Activated CD4-positive, CD25-positive, alpha-beta regulatory T cell treated with anti-CD3 and anti-CD28 coated beads, Interleukin-2, amount 50 U/mL, for 72 hours (primary cell): ENCODE measurements at places on chromosomes 1 and 21.

DNA sequence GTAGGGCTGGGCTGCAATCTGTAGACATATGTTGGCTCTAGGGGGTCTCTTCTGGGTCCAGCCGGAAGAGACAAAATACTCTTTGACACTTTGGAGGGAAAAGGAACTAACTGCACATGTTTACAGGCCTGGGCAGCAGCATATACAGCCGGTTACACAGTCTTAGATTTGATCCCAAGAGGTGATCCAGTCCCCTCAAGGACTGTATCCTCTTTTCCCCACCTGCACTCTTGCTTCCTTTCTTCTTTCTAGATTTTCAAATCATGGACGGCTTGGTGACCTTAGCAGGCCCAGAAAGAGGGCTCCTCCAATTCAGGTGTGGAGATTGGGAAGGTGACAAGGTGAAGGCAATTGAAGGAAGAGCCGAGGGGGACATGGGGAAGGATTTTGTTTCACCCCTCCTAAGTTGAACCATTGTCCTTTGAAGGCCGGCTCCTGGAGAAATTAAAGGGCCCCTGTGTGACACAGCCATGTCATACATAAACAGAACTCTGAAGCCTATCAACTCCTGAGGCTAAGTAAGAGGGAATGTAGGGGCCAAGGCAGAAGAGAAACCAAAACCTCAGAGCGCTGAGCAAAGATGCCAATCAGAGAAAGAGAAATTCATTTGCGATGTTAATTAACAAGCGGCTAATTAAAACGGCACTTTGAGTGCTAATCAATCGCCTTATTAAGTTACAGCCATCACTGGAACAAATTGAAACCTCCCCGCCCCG is 5.9 kb upstream of the BARHL2 start:
- DNase-seq: no peak

GRCh38 chr1:236168716-236169429 is 26.5 kb downstream of the GPR137B start:
- no peak for DNase-seq

GRCh38 chr21:30146558-30147282 is 19.9 kb downstream of the CLDN17 start:
- no peak for DNase-seq

DNA sequence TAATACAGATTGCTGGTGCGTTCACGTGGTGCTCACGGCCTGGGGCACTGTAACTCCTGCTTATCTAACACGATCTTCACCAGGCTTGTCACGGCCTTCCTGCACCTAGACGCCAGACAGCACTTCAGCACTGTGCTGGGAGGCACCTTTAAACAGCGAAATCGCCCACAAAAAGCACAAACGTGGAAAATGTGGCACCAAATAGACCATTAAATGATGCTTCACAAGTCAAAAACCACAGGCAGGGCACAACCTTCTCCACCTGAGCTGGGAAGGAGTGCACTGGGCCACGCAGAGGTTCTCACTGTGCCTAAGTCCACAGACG is 20.0 kb downstream of the IBA57 start:
- peak; percentile 30 for DNase-seq

GRCh38 chr1:37776946-37777516 is 12.1 kb upstream of the EPHA10 start:
- no peak for DNase-seq

- no peak for DNase-seq
Measured at GRCh38 chr21:43273016-43273707, 104.4 kb downstream of the CRYAA start.

GRCh38 chr1:54545916-54546635 is 2.0 kb upstream of the ACOT11 start:
- DNase-seq: no peak

DNA sequence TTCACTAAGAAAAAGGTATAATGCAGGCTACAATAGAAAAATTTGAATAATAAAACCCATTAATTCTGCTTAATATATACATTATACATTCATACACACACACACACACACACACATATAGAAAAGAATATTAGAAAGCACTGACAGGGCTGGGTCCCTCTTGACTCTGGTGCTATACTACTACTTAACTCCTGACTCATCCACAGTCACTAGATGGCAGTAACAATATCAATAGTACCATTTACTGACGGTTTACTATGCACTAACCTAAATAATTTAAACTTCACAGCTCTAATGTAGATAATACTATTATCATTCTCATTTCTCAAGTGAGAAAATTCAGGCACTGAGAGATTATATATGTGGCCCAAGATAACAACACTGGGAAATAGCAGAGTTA is 87.5 kb downstream of the COP1 start:
- DNase-seq: no peak

GRCh38 chr1:84972377-84972987 is 24.4 kb downstream of the MCOLN2 start:
- no peak for DNase-seq

GRCh38 chr21:29159842-29160241 is 29.4 kb downstream of the MAP3K7CL start:
- no peak for DNase-seq

DNA sequence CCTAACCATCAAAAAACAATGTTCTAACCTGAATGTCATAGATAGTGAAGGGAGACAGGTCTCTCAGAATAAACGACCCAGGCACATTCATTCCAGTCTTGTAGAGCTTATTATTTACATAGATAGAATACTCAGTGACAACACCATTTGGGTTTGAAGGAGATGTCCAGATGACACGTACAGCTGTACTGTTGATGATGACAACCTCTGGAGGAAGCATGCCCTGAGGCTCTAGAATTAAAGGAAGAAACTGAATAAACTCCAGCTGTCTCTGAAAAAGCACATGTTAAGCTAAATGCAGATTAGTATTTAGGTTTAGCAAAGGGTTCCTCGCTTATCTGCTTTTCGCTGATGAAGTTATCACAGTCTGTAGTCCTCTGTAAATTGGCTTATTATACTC is 277.2 kb downstream of the KCTD3 start:
- DNase-seq: no peak

DNA sequence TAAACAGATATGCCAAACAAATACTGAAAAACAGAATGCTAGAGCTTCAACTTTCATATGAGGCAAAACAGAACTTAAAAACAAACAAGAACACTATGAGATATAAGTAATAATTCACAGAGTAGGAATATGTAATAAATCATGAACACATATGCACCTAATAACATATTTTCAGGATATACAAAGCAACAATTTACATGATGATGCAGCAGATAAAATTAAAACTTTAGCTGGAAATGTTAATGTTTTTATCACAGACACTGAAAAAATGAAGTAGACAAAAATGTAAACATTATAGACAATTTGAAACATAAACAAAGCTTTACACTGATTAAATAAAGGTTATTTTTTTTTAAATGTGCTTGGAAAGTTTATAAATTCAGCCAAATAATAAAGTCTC is 443.1 kb upstream of the NFIA start:
- DNase-seq: no peak

- peak; percentile 55 for DNase-seq
Measured at GRCh38 chr1:151945725-151946722, 36.7 kb upstream of the THEM4 start.

GRCh38 chr1:4019606-4020331 is 119.7 kb upstream of the C1orf174 start:
- DNase-seq: no peak

- DNase-seq: no peak
Measured at GRCh38 chr1:239912471-239912870, 179.2 kb upstream of the FMN2 start.

GRCh38 chr1:41100170-41100569 is 78.6 kb upstream of the SLFNL1 start:
- DNase-seq: no peak

- DNase-seq: no peak
Measured at GRCh38 chr1:25674807-25675084, 58.2 kb downstream of the MAN1C1 start.

DNA sequence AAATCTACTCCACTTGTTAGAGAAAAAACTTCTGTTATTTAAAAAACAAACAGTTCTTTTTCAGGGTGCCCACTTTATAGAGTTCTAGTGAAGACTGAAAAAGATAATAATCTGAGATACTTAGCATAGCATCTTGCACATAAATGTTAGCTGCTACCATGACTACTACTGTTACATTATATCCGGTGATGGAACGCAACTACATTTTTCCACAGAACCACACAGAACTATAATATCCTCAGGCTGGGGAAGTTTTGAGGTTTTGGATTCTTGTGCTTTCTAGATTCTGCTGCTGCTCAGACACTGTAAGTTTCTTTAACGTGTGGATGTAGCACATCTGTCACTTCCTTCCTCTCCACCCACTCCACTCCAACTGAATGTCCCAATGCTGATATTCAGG is 110.3 kb downstream of the PTPN14 start:
- DNase-seq: no peak

DNA sequence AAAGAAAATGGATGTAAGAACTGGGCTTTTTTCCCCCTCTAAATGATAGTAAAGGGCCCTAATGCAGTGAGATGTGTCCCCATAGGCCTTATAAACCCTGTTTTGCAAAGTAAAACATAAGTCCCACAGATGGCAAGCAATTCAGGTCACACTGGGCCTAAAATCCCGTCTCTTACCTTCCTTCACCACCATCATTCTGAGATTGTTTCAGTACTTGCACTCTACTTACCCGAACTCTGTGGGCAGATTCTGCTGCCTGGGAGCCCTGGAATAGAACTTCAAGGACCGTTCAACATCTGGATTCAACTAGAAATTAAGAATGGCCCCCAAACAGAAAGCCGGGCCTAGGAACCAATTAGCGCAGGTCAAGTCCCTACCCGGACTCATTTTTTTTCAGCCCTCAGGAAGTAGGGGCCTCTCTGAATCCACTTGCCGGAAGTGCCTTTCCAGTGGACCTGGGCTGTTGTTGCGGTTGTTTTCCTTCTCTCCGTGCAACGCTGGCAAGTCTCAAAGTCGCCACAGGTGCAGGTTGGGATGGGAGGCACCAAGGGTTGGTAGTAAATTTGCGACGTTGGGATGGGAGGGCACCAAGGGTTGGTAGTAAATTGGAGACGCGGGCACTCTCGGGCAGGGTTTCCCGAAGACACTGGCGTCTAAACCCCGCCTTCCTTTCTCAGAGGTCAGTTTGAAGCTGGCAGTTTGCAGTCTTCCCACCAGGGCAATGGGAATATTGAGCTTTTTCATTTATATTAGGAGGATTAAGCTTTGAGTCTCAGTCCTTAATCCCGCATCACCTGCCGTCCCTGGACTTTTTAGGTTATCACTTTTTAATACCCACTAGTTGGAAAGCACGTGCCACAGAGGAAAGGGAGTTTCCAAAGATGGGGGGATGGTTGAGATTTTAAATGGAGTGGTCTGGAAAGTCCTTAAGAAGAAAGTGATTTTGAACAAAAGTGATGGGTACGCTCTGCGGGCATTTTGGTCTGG is at the start of gene TMEM69:
TMEM69 (plus strand) TSS at position 428 of the 987 bp plus-strand sequence. CDS start 2,888 bp downstream, outside the sequence.
- DNase-seq: peak; percentile 78

GRCh38 chr1:63795455-63795854 is 21.6 kb downstream of the ROR1 start:
- no peak for DNase-seq

DNA sequence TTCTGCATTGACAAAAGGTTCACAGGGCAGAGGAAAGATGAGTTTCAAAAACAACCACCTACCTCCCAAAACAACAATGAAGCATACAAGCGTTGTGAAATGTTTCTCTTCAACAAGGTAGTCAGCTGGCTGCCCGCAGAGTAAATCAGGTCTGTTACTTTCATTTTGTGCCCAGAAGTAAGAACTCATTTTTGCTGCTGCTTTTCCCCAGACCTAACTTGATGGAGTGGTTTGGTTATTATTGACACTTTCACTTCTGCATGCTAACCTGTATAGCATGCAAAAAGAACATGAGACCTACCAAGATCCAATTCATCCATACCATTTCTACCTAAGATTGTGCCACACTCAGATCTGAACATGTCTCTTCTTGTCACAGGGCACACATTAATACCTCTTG is 1.3 kb downstream of the SLC9C2 start:
- DNase-seq: no peak

DNA sequence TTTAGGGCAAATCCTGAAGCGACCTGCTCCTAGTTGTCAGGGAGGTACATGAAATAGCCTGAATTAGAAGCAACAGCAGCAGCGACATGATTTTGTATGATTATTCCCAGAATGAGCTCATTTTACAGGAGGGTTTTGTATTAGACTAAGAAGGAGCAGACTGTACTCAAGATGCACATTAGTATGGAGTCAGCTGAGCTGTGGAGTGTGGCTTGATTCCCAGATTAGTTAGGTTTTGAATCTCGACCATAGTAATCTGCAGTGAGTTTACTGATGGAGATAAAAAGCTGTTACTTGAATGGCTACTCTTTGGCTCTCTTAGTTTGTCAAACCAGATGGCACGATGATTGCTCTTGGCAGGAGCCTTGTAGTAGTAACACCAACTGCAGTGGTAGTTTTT is 143.1 kb downstream of the PHTF1 start:
- DNase-seq: no peak

DNA sequence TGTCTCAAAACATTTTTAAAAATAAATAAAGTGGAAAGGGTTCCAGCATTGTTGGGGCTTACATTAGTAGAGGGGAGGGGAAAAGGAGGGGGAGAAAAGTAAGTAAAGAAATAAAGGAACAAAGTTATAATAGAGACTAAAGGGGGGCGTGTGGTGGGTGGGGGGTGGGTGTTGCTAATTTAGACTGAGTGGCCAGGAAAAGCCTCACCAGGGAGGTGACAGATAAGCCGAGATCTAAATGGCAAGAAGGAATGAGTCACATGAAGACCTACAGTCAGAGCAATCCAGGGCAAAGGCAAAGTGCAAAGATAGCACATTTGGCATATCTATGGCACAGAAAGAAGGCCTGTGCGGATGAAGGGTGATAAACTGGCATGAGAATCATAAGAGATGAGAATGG is 7.5 kb downstream of the MPL start:
- DNase-seq: no peak

DNA sequence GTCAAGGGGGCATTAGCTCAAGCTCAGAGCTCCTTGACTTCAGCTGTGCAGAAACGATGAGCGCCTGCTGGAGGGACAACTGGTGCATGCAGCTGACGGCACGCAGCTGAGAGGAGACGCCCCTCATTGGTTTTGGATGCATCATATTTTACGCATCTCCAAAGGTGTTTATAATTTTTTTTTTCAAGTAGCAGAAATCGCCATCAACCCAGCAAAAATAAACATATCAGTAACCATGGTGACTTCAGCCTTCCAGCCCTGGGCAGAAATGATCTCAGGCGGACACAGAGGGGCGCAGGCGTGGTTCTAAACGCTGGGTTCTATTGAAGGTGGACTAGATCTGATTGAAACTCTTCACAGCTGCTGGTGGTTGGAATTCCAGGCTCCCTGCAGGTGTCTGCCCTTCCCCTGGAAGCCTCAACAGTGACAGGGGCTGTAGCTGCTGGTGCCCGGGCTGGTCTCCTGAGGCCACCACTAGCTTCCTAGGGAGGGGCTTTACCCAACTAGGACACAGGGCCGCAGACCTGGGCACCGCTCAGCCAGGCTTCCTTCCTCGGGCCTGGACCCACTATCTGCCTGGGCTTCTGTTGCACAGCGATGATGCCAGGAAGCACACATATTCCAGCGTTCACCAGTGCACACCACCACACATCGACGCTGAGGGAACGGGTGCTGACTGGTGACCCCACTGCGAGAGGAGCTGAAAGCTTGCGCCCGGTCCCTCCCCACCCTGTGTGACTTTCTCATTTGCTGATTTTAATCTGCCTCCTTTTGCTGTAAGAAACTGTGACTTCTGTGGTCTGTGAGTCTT is 63.7 kb upstream of the ABCG1 start:
- no peak for DNase-seq
